ENCODE measurements at places on chromosomes 4 and X.

DNA sequence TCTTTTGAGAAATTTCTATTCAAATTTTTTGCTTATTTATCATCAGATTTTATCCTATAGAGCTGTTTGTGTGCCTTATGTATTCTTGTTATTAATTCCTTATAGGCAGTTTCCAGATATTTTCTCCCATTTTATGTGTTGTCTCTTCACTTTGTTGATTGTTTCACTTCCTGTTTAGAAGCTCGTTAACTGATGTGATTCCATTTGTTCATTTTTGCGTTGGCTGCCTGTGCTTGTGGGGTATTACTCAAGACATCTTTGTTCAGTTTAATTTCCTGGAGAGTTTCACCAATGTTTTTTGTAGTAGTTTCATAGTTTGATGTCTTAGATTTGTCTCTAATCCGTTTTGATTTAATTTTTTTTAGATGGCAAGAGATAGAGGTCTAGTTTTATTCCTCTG is 14.6 kb downstream of the ZNF718 start:
- no peak for DNase-seq

GRCh38 chr4:147633113-147633512 is 15.9 kb downstream of the TMEM184C start:
- no peak for DNase-seq

GRCh38 chr4:44632733-44633132 is 18.7 kb downstream of the YIPF7 start:
- no peak for DNase-seq

- no peak for DNase-seq
Measured at GRCh38 chrX:68708503-68709290, 61.2 kb downstream of the STARD8 start.

DNA sequence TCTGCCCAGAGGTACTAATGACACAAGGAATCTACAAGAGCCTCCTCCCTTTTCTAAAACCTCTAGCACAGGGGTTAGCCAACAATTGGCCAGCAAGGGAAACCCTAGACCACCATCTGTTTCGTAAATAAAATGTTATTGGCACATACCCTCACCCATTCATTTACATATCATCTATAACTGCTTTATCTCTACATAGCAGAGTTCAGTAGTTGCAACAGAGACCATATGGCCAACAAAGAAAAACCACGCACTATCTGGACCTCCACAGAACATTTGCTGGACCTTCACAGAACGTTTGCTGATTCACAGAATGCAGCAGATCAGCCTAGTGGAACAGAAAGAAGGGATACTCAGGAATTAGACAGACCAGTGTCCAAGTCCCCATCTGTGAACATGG is 9.4 kb downstream of the SLC2A9 start:
- DNase-seq = no peak

DNA sequence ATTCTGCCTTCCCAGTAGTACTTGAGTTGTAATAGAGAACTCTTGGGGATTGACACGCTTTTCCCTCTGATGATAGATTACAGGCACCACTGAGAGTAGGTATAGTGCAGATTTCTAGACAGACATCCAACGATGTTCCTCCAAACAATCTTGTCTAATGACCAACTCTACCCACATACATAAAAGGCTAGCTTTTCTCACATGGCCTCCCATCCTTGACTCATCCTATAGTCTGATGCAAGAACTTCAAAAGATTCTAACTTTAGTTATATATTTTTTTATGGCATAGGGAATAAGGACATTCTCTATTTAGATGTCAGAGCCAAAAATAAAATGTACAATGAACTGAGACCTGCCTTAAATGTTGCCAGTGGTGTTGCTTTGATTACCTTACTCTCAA is 60.9 kb downstream of the GLRA2 start:
- no peak for DNase-seq

DNA sequence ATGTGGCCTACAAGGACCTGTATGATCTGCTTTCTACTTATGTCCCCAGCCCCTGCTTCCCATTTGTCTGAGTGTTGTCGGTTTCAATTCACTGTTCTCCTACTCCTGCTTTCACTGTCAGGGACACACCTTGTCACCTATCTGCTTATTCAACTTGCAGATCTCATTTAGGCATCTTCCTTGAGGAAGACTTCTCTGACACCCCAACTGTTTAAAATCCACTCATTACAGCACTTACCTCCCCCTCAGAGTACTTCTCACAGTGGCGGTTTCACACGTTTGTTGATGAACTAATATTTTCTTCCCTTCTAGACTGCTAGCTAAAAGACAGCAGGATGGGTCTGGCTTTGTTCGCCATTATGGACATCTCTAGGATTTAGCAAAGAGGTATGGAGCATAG is 279.9 kb upstream of the TET2 start:
- DNase-seq = no peak

DNA sequence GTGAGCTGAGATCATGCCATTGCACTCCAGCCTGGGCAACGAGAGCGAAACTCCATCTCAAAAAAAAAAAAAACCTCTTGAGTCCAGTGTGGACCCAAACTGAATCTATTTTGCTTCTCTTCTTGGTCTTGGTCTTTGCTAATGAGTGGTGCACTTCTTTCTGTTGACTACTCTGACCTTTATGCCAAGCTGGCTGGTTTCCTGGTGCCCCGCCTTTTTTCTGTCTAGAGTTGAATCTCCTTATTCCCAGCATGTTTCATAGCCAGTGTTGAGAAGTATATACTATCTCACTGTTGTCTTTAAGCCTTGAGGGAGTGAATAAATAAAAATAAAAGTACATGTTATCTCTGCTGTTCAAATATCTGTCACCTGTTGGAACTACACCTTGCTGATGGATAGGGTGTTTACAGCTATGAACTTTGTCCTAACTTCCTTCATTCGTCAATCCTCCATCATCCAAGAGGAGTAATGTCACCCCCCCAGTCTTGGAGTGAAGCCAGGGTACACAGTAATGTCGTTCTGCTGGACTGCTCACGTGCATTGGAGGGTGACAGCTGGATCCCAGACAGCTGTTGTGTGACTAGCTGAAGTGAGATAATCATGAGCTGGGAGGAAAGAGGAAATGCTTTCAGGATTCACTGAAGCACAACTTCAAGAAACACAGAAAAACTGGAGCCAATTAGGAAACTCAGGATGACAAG is 99.3 kb upstream of the PRKG2 start:
- DNase-seq = no peak

GRCh38 chrX:48523682-48524081 is 2.1 kb downstream of the EBP start:
- no peak for DNase-seq

DNA sequence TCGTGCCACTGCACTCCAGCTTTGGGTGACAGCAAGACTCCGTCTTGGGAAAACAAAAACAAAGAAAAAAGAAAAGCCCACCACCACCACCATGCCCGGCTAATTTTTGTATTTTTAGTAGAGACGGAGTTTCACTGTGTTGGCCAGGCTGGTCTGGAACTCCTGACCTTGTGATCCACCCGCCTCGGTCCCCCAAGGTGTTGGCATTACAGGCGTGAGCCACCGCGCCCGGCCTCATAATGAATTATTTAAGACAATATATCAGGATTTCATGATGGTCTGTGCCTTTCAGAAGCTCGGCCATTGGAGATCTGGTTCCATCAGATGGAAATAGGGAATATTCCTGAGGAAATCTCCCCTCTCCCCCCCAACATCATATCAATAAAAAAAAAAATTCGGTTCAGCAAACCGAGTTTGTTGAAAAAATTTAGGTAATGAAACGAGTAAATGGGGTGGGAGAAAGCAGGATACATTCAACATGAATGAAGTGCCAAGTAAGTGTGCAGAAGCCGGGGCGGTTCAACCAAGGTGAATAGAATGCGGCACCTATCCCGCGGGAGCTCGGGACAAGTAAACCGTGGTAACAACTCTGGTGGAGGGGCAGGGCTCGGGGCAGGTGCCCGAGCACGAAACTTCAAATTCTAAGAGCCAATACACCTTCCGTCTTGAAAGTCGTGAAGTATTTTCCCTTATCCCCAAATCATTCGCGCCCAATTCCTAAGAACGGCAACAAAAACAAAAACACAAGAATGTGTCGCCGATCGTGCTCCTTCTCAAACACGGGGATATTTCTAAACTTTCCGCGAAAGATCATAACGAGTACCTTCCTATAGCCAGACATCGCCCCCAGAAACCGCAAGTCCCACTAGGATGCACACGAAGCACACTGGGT is 773 bp upstream of the TXLNG start:
- no peak for DNase-seq

DNA sequence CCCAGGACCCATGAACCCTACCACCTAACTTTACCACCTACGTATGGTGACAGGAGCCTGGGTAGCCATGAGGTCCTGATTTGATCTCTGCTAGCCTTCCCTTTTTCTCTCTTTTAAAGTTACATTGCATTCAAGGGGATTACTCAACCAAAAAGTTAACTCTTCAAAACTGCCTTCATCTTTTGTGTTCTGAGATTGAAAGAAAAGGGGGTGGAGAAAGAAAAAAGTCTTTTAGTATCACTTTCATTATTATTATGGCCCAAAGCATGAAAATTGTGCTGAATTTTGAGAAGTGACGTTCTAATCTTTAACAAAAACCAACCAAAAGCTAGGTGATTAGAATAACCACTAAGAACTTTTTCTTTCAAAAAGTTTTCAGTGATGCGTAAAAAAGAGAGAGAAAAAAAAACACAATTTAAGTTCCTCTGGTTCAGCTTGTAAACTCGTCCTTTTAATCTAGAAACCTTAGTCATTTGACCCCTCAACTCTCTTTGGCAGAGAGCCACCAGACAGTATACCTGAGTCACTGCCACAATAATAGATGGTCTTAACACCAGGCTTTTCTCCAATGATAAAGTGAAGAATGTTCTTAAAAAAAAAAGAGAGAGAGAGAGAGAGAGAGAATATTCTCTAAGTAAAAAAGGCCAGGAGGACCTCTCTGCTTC is 347.4 kb upstream of the FGF13 start:
- DNase-seq = no peak

- DNase-seq = no peak
Measured at GRCh38 chr4:155609455-155610059, 57.1 kb upstream of the GUCY1A1 start.

DNA sequence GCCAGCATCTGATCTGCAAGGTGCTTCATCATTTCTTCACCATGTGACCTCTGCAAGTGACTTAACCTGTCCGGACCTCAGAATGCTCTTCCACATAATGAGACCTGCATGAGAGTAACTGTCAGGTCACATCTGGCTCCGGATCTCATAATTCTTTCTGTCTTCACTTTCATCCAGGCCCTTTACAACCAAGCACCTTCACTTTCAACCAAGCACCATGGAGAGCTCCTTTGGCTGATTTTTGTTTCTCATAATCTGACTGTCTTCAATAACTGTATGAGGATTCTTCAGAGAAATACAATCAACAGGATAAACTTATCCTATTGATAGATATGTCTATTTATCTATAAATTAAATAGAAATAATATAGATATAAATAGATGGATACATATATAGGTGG is 148.1 kb downstream of the VCX3A start:
- no peak for DNase-seq

DNA sequence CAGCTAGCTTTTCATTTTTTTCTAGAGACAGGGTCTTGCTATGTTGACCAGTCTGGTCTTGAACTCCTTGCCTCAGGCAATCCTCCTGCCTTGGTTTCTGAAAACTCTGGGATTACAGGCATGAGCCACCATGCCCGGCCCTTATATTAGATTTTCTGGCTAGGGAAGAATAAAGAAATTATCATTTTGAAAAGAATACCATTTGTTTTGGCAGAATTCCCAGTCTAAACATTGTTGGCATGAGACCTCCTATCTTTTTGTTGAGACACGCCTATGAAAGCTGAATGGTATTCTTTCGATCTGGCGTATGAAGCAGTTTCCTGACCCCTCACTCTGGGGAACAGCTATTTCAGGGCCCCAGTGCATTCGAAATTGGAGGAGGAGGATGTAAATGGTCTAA is 107.0 kb downstream of the REPS2 start:
- no peak for DNase-seq

- DNase-seq = no peak
Measured at GRCh38 chr4:32768664-32769389, 2048.7 kb downstream of the PCDH7 start.

GRCh38 chr4:110064295-110064694 is 134.1 kb downstream of the ELOVL6 start:
- no peak for DNase-seq

- DNase-seq = no peak
Measured at GRCh38 chr4:32499171-32499570, 1779.0 kb downstream of the PCDH7 start.

- no peak for DNase-seq
Measured at GRCh38 chr4:105155426-105155825, 8.8 kb downstream of the TET2 start.

DNA sequence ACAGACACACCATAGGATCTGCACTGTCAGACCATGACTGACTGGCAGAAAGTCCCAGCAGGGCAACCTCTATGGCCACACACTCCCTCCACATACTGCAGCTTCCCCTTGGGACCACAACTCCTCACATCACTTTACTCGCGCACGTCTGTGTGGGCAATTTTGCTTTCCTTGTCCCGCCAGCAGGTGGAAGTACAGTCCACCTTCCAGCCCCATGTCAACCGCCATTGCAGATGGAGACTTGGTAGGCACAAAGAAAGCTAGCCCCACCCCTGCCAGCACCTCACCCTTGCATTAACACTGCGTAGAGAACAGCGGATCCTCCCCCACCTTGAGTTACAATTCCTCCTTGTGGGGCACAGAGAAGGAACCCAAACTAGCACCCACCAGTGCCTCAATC is 74.4 kb upstream of the NAP1L2 start:
- DNase-seq = no peak

DNA sequence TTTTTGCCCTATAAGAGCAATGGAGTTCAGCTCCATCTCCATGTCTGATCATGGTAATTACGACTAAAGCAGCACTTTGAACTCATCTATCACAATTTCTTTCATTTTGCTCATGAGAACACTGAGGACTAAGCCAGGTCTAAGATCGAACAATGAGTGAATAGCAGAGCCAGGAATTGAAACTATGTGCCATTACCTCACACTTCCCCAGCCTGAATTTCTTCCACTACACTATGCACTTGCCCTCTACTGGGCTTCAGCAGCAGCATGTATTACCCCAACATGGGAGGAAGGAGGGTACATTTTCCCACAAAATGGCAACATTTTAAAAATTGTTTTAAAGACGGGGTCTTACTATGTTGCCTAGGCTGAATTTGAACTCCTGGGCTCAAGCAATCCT is 274.7 kb upstream of the FGF13 start:
- no peak for DNase-seq

- DNase-seq = no peak
Measured at GRCh38 chr4:98517218-98518021, 141.0 kb downstream of the TSPAN5 start.

GRCh38 chr4:145755802-145756201 is 75.9 kb downstream of the C4orf51 start:
- DNase-seq = no peak

GRCh38 chr4:123841447-123842121 is 445.0 kb downstream of the SPRY1 start:
- no peak for DNase-seq

DNA sequence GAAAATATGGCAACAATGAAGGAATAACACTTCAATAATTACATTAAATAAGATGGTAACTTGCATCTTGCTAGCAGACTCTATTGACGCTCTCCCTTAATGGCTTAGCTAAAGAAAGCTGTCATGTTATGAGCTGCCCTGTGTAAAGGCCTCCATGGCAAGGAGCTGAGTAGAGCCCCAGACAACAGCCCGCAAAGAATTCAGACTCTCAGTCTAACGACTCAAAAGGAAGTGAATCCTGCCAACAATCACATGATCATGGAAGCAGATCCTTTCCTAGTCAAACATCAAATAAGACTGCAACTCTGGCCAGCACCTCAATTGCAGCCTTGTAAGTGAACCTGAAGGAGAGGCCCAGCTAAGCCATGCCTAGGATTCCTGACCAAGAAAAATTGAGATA is 157.6 kb downstream of the MAB21L2 start:
- DNase-seq = no peak
